ENCODE measurements at places on chromosomes 7 and 10.

DNA sequence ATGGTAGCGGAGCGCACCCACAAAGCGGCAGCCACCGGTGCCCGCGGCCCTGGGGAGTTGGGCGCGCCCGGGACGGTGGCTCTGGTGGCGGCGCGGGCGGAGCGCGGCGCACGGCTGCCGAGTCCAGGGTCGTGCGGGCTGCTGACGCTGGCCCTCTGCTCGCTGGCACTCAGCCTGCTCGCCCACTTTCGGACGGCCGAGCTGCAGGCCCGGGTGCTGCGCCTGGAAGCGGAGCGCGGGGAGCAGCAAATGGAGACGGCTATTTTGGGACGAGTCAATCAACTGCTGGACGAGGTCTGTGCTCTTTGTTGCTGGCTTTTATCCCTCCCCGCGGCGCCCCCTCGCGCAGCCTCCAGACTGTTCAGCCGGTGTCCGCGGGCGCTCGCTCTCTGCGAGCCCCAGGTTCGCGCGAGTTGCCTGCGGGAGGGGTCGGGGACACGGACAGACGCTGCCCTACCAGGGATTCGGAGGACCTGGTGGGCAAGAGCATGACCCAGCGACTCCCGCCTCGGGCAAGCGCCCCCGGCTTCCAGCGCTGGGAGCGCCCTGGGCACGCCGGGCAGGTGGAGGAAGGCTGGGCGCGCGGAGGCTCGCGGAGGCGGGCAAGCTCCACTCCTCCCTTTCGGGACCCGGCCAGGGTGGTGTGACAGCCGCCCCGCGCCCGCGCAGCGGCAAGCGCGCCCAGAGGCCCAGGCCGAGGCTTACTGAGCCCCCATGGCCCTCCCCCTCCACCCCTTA is 887 bp downstream of the COL13A1 start:
- no peak for DNase-seq

- no peak for DNase-seq
These were observed 58.1 kb downstream of the PODXL start for GRCh38 chr7:131498237-131498885.

GRCh38 chr10:71359364-71360046 is 37.2 kb upstream of the CDH23 start:
- DNase-seq, result peak; percentile 52

DNA sequence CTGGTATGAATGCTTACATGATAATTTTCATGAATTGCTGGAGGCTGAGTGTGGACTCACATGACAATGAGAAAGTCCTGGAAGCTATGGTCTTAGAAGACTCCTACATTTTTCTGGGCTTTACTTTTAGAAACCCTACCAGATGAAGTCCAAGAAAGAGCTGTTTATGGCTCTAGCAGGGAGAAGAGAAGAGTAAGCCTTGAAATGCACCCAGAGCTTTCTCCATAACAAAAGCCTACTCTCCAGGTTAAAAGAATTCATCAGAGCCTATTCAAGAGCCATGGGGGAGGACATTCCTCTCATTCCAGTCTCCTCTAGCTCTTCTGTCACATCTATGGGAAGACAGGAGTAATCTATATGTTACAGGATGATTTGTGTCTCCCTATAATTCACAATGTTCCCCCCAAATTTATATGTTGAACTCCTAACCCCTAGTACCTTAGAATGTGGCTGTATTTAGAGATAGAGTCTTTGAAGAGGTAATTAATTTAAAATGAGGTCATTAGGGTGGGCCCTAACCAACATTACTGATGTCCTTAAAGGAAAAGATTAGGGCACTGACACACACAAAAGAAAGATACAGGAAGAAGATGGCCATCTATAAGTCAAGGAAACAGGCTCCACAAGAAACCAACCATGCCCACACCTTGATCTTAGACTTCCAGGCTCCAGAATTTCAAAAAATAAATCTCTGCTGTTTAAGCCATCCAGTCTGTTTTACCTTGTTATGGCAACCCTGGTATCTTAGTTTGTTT is 193.8 kb upstream of the PTER start:
- no peak for DNase-seq

DNA sequence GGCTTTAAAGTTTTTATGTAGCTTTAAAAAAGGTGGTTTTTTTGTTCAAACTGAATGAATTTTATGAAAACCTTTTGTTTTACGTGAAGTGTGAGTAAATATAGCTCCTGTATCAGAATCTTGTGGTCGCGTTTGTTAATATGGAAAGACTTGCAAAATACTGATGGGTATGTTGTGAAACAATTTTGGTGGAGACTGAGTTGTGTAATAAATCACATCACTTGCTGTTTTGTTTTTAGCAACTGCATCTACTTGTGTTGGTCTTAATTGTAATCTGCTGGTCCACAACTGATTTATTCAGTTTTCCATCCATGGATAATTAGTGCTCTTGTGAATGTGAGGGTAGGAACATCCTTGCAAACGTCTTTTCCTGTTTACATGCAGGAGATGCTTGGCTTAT is 10.5 kb downstream of the PLXDC2 start:
- DNase-seq, result no peak

DNA sequence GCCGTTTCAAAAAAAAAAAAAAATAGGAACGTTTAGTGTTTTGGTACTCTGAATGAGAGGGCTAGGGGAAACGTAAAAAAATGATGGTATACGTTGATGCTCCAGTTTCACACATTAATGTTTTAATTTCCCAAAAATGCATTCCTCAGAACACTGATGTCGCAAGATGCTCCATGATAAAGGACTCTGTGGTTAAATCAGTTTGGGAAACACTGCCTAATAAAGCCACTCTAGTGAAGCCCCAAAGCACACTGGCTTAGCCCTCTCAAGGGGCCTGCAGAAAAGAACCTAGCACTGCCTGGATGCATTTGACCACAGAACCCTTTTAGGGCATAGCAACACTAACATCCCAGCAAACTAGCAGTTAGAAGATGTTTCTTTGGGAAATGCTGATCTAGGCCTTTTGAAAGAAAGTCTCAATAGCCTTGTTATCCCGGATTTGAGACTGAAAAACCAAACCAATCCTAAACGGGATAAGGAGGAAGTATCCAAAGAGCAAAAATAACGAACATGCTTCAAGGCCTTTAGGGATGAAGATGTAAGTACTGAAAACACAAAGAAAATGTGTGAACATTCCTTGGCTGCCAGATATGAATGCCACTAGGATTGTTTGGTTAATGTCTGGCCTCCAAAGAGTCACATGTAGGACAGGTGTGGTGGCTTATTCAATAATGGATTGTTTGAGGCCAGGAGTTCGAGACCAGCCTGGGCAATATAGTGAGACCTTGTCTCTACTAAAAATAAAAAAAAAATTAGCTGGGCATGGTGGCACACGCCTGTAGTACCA is 11.0 kb downstream of the DLG5 start:
- DNase-seq, result no peak

- peak; percentile 60 for DNase-seq
These were observed 19.3 kb downstream of the MYO1G start for GRCh38 chr7:44959433-44959951.

DNA sequence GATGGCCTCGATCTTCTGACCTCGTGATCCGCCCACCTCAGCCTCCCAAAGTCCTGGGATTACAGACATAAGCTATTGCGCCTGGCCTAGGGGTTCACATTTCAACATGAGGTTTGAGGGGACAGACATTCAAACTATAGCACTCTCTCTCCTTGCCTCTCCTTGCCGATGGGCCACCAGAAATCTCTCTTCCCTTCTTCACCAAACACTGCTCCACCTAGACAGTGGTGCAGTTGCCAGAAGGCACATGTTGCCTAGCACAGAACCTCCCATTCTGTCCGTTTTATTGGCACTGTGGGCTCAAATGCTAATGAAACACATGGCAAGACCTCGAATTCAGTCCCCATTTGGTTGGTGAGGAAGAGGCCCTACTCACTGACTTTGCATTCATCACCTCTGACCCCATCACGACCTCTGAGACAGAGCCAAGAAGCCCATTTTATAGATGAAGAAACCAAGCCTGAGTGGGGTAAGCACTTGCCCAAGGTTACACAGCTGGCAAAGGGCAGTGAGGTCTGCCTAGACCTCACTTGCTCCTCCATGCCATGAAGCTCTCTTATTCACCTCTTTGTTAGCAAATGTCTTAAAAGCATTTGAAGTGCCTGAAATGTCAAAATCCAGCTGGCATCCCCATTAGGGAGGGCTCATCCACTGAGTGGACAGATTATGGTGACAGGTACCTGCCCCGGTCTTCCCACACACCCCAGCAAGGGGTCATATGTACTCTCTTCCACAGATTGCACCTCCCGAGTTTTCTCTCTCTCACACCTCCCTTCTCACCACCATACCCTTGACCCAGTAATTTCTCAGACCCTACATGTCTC is 34.0 kb downstream of the GPRIN2 start:
- no peak for DNase-seq

DNA sequence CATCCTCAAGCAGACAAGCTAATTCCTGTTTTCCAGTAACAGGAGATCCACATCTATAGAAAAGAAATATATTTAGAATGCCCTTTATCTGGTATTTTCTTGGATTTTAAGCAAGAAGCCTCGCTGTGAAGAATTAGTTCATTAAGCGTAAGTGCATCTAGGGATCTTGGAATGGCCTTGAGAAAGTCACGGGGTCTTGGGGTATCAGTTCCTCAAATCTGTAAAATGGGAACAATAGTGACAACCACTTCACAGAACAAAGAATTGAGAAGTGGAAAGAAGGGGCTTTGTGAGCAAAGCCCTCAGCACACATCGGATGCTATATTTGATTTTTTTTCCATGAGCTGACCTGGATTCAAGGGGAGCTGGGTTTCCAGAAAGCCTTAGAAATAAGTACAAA is 32.3 kb upstream of the WDFY4 start:
- no peak for DNase-seq

GRCh38 chr10:33274096-33274785 is 60.2 kb downstream of the NRP1 start:
- no peak for DNase-seq

DNA sequence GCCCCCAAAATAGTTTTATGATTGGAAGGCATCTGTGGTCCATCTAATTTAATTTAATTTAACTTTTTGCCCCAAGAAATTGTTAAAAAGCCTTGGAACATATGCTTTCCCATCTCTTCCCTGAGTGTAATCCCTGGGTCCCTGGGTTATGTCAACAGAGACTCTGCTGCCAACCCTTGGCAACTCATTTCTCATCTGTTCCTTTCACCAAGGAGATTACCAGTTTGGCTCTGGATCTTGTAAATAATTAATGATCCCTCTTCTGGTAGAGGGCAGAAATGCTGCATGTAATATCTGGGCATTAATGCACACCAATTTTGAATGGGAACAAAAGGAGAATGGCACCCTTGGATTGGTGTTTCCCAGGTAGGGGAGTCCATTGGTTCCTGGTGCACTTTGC is 514.2 kb downstream of the CCSER2 start:
- DNase-seq, result no peak

DNA sequence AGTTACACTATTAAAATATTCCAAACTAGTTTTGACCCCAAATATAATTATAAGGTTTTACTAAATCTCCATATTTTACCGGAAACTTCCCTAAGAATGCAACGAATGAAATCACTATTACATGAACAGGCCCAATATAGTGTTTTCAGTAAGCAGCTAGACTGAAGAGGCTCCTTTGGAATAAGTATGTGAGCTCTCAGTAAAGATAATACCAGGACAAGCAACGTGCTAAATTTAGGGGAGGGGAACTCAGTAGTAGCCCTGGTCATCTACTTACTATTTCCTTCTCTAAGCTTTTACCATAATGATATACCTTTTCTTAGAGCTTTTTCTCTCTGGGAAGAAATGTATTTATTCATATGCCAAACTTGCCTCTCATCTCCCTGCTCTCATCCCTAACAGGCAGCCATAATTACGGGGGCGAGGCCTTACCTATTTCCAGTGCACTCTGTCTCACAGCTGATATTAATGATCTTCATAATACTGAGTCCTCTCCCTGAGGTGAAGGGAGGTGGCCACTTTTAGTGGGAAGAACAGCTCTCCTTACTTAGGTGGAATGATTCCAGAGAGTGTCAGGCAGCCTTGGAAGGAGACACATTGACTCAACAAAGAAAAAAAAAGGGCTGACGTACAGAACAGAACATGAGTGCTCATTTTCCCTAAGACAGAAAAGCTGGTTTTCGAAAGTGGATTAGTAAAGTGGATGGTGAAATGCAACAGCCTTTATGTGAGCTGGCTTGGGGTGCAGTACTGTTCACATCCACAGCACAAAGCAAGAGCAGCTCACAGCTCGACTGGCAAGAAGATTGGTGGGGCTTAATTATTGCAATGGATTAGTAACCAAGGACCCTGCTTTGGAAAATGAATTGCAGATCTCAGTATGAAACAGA is 165.4 kb downstream of the GLI3 start:
- DNase-seq, result no peak

DNA sequence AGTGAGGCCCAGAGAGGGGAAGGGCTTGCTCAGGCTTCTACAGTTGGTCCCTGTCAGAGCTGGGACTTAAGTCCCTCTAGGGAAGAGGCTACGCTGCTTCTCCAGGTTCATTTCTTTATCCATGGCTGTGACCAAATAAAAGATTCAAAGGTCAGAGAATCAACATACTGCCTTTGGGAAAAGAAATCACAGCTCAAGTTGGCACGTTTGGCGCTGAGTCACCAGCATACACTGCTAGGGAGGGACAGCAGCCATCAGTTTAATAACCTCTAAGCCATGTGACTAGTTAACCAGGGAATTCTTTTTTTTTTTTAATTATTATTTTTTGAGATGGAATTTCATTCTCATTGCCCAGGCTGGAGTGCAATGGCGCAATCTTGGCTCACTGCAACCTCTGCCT is 28.4 kb upstream of the CRHR2 start:
- DNase-seq, result no peak

GRCh38 chr10:79180414-79181221 is 111.9 kb downstream of the ZMIZ1 start:
- DNase-seq, result no peak

GRCh38 chr7:127477295-127478023 is 85.0 kb upstream of the ZNF800 start:
- DNase-seq, result no peak

- DNase-seq, result peak; percentile 88
These were observed 718 bp upstream of the CTBP2 start for GRCh38 chr10:125160856-125161706.

DNA sequence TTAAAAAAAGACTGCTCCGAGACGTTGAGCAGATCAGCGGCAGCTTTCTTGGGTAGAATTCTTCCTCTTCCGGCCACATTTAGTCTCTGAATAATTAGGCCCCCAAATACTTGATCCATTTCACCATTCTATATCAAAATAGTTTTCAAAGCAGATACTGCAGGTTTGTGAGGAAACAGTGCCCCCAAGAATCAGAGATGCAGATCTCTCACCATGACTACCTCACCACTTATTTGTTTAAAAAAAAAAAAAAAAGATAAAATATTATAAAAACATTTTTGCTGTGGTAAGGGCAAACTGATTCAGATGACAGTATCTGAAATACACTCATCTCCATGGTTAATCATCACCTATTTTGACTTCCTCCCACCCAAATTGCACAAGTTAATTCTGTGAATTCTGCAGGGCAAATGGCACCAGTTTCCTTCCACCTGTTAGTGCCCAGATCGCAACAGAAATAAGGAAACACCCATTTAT is 210.4 kb downstream of the FAM107B start:
- no peak for DNase-seq

DNA sequence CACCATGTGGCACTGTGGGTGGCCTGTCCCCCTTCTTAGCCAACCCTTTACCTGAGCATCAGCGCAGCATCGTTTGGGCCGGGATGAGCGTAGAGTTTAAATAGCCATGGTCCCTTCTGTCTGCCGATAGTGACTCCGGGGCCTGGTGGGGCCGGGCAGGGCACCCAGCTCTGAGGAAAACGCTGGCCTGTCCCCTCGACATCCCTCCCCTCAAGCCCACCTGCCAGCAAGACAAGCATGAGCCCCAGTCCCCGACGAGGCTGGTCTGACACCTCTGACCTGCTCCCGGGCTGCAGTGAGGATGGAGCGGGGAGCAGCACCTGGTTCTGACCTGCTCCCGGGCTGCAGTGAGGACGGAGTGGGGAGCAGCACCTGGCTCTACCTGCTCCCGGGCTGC is 31.1 kb upstream of the CNPY1 start:
- DNase-seq, result no peak

All from erythroblast (primary cell).